ENCODE measurements at places on chromosomes 13 and 19.
A peak's percentile ranks its signal among the peaks of the same experiment; 100 is the strongest.

DNA sequence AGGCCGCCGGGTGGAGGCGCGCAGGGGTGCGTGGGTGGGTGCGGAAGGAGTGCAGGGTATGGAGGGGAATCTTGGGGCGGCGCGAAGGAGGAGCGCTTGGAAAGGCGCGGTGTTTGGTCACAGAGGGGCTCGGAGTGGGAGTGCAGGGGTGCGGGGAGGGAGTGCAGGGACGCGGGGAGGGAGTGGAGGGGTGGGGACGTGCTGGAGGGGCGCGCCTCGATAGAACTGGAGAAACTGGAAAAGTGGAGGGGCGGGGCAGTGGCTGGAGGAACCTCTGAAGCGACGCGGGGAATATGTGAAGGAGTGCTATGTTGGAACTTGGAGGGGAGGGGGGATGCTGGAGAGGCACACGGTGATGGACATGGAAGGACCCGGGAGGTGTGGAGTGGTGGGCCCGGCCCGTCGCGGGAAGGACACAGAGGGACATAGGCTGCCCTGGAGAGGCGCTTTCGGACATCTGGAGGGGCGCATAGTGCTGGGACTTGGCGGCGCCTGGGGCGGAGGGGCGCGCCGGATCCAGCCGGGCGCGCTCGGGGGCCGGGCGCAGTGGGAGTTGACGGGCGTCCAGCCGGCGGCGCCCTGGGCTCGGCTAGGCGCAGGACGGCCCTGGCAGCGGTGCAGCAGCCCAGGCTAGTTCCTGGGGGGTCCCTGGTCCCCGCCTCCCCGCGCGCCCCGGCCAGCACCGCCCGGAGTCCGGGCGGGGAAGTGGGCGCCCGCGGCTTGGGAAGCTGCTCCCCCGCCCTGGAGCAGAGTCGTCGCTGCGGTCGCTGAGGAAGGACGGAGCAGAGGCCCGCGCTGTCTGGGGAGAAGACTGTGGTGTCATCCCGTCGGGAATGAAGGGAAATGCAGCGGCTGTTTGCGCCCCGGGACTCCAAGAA lies 20.8 kb upstream of the SGCG start:
- DNase-seq: no peak

DNA sequence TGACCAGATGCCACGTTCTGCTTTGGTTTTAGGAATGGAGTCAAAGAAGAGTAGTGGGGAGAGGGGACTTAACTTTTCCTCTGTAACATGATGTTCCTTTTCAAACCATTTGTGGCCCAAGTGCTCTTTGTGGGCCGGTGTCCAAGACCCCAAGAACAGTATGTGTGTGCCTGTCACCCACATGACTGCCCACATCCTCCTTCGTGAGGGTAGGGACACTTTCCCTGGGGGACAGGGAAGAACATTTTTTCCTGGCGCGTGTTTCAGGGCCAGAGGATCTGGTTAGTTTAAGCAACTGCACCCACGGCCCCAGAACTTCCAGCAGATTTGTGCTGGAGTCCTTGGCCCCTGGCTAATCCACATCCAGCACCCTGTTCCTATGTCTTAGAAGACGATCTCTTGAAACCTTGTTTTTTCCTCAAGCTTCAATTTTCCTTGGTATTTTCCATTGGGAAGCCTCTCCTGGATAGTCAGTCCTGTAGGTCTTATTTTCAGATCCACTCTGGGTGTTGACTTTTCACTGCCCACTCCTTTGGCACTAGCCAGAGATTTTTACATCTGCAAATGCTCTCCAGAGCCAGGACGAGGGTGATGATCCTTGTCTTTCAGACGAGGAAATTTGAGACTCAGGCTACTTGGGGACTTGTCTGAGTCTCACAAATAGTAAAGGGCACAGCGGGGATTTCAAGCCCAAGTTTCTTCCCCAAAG lies 10.8 kb upstream of the CCDC97 start:
- DNase-seq: no peak

GRCh38 chr13:49561062-49561410 lies 24.3 kb downstream of the RCBTB1 start:
- DNase-seq: peak; percentile 54

DNA sequence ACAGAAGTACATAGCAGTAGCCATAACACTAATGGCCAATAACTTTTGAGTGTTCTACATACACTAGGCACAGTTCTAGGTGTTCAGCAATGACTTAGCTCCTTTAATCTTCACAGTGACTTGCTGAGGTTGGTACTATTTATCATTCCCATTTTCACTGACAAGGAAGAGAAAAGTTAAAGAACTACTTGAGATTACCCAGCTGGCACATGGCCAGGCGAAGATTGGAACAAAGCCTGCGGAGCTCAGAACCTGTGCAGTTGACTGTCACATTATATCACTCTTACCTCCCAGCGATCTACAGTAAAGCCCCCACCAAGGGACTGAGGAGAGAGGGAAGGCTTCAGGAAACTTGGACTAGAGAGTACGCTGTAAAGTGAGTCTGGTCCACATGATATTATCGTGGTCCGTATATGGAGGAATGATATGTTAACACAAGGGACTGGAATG lies 42.4 kb upstream of the WDFY2 start:
- DNase-seq: peak; percentile 42

Data from small intestine (tissue), 16 donors.